Stimulated activated CD4-positive, alpha-beta T cell treated with anti-CD3 and anti-CD28 coated beads, TNF-alpha, amount 100 ng/mL, for 48 hours (primary cell): ENCODE measurements at places on chromosomes 3 and 15.

GRCh38 chr3:12536423-12536822 is 8.9 kb downstream of the MKRN2OS start:
- DNase-seq: no peak

GRCh38 chr3:171428892-171429291 is 31.3 kb downstream of the TNIK start:
- DNase-seq: no peak

- no peak for DNase-seq
These were observed 4.4 kb downstream of the LAMP3 start for GRCh38 chr3:183158113-183158512.

GRCh38 chr3:135038186-135038585 is 243.1 kb downstream of the EPHB1 start:
- DNase-seq: no peak

GRCh38 chr3:17759901-17760300 is 17.5 kb upstream of the TBC1D5 start:
- no peak for DNase-seq

DNA sequence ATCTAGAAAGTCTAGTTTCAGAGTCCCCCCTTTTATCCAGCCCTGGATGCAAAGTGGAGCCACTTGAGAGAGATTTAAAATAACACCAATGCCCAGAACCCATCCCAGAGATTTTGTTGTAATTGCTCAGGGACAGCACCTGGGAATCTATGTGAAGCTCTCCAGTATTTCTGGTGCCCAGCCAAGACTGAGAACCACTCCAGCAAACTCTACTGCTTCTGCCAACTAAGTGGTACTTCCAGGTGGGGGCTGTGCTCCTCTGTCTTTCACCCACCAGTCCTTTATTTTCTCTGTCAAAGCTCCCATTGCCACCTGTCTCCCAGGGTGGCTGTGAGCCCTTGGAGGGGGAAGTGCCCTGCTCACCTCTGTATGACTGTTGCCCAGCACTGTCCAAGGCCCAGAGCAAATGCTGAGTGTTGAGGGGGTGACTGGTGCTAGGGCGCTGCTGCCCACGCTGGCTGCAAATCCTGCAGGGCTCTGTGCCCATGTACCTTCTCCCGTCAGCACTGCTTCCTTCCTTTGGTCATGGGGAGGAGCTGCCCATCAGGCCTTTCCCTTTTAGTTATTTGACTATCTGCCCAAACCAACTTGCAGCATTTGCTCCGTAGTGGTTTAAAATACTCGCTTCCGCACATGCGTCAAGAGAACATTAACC is 9.4 kb downstream of the CLSTN2 start:
- no peak for DNase-seq

DNA sequence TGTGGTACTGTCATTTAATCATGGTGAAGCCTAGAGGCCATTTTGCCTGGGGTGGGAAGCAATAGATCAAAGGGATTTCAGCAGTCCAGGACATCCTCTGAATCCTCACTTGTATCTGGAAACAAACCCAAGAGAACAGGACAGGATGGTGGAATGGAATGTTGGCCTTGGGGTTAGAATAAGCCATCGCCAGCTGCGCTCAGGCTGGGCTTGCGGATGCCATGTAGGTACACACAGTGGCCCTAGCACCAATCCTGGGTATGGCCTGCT is 76.5 kb upstream of the ALDH1A3 start:
- no peak for DNase-seq

DNA sequence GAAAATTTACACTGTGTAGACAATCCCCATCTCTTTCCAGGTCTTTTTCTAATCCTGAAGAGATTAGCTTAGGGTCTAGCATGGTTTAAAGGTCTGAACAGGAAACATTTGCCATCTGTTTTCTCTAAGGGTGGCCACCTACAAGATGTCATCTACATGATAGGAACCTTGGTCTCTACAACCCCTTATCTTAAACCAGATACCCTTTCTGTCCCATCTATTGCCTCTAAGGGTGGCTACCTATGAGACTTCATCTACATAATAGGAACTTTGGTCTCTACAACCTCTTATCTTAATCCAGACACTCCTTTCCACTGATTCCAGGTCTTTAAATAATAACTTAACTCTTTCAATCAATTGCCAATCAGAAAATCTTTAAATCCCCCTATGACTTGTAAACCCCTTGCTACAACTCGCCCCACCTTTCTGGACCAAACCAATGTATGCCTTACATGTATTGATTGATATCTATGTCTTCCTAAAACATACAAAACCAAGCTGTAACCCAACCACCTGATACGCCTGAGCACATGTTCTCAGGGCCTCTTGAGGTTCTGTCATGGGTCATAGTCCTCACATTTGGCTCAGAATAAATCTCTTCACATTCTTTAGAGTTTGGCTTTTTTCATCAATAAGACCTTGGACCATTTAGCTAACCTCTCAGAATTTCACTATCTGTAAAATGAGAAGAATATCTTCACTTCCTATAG is 605.0 kb downstream of the TUSC7 start:
- DNase-seq: no peak

- DNase-seq: no peak
These were observed 262.6 kb downstream of the TBC1D5 start for GRCh38 chr3:17479681-17480405.

DNA sequence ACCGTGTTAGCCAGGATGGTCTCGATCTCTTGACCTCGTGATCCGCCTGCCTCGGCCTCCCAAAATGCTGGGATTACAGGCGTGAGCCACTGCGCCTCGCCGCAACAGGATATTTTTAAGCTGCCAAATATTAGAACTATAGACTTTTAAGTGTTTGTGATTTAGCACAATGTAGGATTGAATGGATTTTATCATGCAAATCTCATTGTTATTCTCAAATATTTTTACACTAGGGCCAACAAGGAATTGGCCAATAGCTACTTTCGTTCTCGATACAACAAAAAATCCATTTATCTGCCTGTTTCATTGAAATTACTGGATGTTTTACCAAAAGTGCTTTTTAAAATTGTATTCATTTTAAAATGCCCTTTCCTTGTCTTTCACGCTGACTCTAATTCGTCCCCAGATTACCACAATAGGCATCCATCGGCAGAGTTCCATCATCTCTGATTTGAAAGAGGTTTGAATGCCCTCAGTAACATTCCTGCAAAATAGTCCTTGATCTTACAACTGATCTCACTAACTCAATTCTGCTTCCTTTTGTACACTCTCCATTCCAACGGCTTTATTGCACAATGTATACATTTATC is 99.6 kb upstream of the ROBO2 start:
- DNase-seq: no peak

GRCh38 chr3:183490653-183491052 is 62.2 kb upstream of the MCF2L2 start:
- DNase-seq: no peak

DNA sequence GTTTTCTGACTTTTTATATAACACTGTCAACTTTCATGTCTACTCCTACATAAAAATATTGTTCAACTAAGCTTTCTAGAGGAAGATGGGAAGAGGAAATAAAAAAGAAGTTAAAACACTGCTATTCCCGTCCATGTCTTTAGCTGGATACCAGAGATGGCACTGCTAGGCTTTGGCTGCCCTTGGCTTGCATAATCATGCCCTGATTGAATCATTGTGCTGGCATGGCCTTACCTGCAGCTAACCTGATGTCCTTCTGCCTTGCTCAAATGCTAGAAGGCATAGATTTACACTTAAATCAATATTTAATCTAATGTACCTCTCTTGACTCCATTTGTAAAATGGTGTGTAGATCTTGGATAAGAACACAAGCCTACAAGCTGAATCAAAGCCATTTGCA is 539.7 kb upstream of the IL12A start:
- no peak for DNase-seq
